ENCODE measurements at places on chromosomes 12 and 14. TPM values are rescaled to one million over a fixed set of nuclear protein-coding genes. Genes with fewer than 3 reads are reported as not detected.
A peak's percentile ranks its signal among the peaks of the same experiment; 100 is the strongest.

The KHNYN gene
- 18.4 TPM for total RNA-seq

- DNase-seq: peak; percentile 70
Measured at GRCh38 chr14:56117765-56118610, at the start of gene PELI2. Gene PELI2, plus strand, starts transcription at chr14:56118411. Its CDS starts 250 bp downstream, at chr14:56118661.

DNA sequence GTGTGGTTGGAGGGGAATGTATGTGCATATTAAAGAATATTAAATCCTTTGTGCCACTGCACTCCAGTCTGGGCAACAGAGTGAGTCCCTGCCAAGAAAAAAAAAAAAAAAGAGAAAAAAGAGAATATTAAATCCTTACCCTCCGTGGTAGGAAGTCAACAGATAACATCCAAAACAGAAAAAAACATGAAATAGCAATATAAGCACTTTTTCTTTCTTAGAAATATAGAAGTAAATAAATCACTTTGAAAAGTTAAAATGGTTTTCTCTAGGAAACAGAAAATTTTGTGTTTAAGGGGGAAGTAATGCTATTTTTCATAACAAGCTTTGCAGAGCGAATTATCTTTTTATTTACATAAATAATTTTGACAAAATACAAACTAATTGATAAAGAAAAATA, 17.6 kb downstream of the SOS2 start:
- no peak for DNase-seq

The TMEM132C gene
- not detected for total RNA-seq

DNA sequence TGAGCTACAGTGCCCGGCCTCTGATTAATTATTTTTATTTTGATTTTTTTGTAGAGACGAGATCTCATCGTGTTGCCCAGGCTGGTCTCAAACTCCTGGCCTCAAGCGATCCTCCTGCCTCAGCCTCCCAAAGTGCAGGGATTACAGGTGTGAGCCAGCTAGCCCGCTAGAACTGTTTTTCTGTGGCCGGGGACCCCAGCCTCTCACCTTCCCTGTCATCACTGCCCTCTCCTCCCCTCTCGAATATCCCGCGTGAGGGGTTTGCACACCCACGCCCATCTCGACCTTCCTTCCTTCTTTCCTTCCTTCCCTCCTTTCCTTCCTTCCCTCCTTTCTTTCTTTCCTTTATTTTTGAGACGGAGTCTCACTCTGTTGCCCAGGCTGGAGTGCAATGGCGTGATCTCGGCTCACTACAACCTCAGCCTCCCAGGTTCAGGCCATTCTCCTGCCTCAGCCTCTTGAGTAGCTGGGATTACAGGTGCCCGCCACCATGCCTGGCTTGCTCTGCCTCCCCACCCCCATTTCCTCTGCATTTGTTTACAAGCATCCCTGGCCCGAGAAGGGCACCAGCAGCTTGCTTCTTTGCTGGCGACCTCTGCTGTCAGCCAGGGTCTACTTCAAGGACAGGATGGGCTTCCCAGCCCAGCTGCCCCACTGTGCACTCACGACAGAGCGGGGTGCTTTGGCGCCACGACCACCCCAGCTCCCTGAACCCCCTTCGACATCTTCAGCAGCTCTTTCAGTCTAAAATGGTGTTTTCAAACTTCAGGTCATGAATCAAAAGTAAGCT, 4.3 kb upstream of the TRAF3 start:
- peak; percentile 29 for DNase-seq

The SERPINA12 gene
- not detected for total RNA-seq

- no peak for DNase-seq
Measured at GRCh38 chr14:44720707-44721106, 213.6 kb upstream of the FSCB start.

The SRGAP1 gene
- total RNA-seq: 3.0 TPM

The MYRFL gene
- total RNA-seq: not detected

GRCh38 chr14:80135305-80136088, 75.8 kb downstream of the DIO2 start:
- DNase-seq: no peak

GRCh38 chr12:105854071-105854470, 284.7 kb downstream of the NUAK1 start:
- DNase-seq: no peak

The LRFN5 gene
- 0.05 TPM for total RNA-seq

DNA sequence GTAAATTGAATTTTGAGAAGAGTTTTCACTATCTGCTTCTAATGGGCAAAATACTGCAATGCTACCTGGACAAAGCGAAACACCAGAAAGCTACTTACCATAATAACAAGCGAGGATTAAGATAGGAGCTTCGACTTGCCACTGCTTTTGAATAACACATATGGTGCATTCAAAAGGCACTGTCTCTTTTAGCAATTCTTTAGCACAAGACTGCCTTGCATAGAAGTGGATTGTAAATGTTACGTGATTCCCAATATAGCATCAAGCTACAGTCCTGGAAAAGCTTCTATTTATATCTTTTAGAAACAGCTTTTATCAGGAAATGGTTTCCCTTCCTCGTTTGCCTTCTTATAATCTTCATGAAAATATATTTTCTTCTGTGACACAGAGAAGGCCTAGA, 258.7 kb upstream of the PDE3A start:
- DNase-seq: no peak

DNA sequence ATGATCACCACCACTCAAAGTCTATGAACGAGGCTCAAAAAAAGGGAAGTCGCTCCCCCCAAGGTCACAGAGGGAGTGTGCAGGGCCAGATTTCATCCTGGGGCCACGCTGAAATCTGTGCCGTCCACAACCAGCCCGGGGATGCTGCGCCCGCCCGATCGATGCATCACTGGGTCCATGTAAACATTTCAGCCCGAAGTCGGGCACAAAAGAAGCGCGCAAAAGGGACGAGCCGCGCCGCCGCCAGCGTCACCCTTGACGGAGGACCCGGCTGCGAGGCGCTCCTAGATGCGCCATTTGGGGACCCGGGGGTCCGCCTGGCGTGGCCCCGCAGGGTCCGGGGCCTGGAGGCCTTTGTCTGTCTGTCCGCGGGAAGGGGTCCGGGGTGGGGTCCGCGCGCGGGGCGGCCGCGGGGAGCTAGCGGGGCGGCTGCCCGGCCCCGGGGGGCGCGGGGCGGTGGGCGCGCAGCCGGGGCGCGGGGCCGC, 503 bp downstream of the FBXO21 start:
- peak; percentile 50 for DNase-seq

DNA sequence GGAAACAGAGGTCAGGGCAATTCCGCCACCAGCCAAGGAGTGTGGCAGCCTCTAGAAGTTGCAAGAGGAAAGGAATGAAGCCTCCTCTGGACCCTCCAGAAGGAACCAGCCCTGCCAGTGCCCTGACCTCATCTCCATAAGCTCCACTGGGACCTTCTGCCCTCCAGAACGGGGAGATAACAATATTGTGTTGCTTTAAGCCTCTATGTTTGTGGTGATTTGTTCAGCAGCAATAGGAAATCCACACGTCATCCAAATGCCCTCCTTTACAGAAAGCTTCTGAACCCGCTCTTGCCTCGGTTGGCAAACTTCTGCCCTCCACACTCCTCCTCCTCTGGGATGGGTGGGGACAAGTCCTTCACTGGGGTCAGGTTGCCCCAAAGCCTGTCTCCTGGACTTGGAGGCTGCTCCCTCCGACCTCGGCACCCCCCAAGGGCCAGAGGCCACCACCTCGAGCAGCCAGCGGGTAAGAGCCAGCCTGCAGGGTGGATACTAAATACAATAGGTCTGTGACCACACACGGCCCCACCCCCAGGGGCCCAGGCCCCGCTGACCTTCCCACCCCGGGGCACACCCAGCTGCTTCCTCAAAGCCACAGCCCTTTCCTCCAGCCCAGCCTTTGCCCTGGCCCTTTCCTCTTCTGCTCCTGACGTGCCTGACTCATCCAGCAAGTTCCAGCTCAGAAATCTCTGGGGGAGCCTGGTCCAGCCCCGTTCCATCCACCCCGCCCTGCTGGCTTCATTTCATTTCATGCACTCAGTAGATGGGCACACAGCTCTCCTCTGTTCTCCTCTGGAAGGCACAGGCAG, 58.7 kb upstream of the NCOR2 start:
- peak; percentile 82 for DNase-seq

GRCh38 chr12:4822572-4822971, 87.1 kb upstream of the KCNA1 start:
- no peak for DNase-seq

The DLK1 gene
- total RNA-seq: not detected

GRCh38 chr12:65477721-65478120, 199.2 kb downstream of the MSRB3 start:
- DNase-seq: no peak

The ADCY6 gene
- 7.1 TPM for total RNA-seq

- peak; percentile 51 for DNase-seq
Measured at GRCh38 chr12:29147731-29148595, 1.1 kb upstream of the FAR2 start.

DNA sequence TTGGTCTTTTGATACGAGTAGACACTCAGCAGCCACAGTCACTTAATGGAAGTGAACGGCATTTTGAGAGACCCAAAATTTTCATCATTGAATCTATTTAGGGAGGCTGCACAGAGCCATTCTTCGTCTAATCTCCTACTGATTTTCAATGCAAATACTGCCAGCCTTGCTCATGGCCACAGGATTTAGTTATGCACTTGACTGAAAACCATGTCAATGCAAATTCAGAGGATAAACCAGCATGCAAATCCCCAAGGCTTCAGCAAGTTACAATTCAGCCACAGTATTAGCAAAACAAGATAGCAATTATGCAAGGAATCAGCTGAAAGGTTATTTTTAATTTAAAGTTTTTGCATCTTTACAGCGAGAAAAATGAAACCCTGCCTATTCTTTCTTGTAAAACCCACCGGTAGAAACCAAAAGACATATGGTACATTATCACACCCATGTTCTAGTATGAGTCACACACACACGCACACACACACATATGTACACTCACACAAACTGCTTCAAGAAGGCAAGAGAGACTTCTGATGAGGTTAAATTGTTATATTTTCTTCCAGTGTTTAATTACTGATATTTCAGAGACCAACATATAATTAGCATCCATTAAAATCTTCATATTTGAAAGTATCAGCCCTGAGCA, 985.3 kb upstream of the FLRT2 start:
- DNase-seq: no peak

- DNase-seq: no peak
Measured at GRCh38 chr12:116695464-116695725, 42.5 kb downstream of the SPRING1 start.

The CDKL1 gene
- total RNA-seq: 1.7 TPM

GRCh38 chr12:49039421-49040363, 20.9 kb downstream of the KMT2D start:
- no peak for DNase-seq

- DNase-seq: peak; percentile 73
Measured at GRCh38 chr12:45425426-45425825, 209.5 kb downstream of the ANO6 start.

DNA sequence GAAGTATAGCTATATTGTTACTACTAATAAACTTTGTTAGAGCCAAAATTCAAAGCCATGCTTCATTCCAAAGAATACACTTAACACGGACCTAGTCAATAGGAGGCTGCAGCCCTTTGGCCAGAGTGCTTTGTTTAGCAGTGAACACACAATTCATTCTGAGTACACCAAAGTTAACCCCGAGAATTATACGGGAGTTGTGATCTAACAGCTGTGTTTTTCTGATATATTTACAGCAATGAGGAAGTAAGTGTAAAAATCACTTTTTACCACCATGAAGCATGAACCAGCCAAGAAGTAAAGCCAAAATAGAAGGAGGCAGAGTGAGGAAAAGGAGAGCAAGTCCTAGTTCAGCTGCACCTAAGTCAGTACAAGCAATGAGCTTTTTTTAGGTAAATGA, 156.8 kb upstream of the PDE3A start:
- DNase-seq: no peak

GRCh38 chr12:97452230-97452629, 10.4 kb upstream of the RMST start:
- DNase-seq: no peak

- peak; percentile 54 for DNase-seq
Measured at GRCh38 chr14:74922752-74923401, at the start of gene RPS6KL1. Gene RPS6KL1, minus strand, starts transcription at chr14:74923260. Its CDS starts 1,719 bp downstream, at chr14:74921541.

- DNase-seq: peak; percentile 74
Measured at GRCh38 chr14:23056145-23056955, 970 bp downstream of the CDH24 start.

The TAS2R20 gene
- 0.07 TPM for total RNA-seq

- DNase-seq: peak; percentile 59
Measured at GRCh38 chr12:19223018-19223417, 93.5 kb downstream of the PLEKHA5 start.

- DNase-seq: peak; percentile 24
Measured at GRCh38 chr14:29518335-29518734, 409.3 kb downstream of the PRKD1 start.

- no peak for DNase-seq
Measured at GRCh38 chr12:108106599-108106998, 22.5 kb upstream of the WSCD2 start.

The SERPINA1 gene
- 8.3 TPM for total RNA-seq

- DNase-seq: no peak
Measured at GRCh38 chr14:45135156-45135555, 574 bp upstream of the FANCM start.

The TULP3 gene
- 37.8 TPM for total RNA-seq

The KRT8 gene
- total RNA-seq: 38.8 TPM

DNA sequence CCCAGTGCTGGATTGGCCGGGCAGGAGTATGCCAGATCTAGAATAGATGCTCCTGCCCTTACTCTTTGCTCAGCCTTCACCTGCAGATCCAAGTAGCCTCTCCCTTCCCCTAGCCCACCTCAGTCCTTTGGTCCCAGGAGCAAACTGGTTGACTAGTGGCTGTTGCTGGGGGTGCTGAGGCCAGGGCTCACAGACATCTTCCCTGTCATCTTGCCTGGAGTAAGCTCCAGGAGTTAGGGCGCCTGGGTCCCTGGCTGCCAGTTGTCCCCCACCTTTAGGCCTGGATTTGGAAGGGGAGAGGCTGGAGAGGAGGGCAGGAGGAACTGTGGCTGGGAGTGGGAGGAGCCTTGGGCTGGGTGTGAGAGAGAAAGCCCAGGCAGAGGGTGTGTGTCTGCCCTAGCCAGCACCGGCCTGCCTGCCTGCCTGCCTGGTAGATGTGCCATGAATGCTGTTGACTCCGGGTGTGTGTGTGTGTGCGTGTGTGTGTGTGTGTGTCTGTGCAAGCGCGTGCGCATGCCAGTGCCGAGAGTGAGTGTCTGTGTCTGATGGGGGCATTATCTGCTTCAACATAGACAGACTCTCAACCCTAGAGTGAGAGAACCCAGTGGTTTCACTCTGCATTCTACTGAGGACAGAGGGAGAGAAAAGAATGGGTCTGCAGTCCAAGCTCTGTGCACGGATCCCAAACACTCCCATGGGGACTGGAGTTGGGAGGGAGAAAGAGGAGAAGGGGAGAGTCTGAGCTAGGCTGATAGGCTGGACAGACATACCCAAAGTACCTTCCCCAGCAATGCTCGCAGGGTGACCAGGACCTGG, 845 bp upstream of the RARG start:
- DNase-seq: peak; percentile 63

The RFX4 gene
- not detected for total RNA-seq

GRCh38 chr12:131126662-131127173, 173.0 kb downstream of the ADGRD1 start:
- no peak for DNase-seq

All from M059J (cell line).